ENCODE measurements at places on chromosomes 2 and 18.
A peak's percentile ranks its signal among the peaks of the same experiment; 100 is the strongest.

GRCh38 chr2:45541450-45541849 lies 69.6 kb downstream of the SRBD1 start:
- DNase-seq: no peak

DNA sequence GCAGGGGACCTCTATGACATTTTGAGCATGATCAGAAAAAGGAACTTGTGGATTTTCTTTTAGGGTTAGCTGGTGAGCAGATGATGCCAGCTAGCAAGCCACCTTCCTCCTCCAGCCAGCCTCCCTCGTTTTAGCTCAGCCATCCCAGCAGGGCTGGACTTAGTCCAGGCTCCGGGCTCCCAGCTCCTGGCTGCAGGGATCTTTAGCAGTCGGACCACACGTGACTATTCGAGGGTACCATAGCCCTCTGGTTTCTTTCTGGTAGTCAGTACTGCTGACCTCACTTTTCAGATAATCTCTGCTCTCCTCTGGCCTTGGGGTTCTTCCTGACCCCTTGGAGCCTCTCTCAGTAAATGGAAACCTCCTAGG lies 31.8 kb downstream of the NCK2 start:
- DNase-seq: no peak

DNA sequence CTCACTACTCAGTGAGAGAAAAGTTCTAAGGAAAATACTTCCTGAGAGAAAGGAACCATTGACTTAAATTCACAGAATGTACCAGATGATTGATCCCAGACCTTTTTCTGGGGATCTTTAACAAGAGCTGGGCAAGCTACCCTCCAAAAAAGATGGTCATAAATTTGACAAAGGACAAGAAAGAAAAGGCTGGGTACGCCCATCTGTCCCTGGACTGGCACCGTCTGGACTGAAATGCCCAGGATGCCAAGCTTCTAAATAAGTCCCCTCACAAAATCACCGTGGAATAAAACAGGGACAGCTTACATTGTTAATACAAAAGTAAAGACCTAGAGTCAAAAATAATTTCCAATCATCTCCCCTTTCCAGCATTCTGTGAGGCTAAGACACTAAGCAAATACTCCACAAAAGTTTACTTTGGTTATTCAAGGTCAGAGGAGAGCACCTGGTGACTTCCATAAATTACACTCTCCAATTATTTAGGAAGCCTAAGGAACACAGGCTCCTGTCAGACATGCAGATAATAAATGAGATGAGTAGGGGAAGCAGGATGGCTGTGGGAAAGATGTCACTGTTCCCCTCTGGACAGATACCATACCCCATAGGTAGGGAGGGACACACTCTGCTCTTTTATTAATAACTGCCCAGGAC lies 69.9 kb downstream of the UXS1 start:
- DNase-seq: no peak

GRCh38 chr18:45557287-45557686 lies 58.0 kb upstream of the SLC14A2 start:
- no peak for DNase-seq

- DNase-seq: no peak
These were observed 226.2 kb downstream of the PIEZO2 start for GRCh38 chr18:10923141-10923540.

GRCh38 chr2:103230796-103231195 lies 469.0 kb downstream of the TMEM182 start:
- no peak for DNase-seq

GRCh38 chr2:238339814-238340213 lies 19.5 kb downstream of the TRAF3IP1 start:
- DNase-seq: peak; percentile 36

DNA sequence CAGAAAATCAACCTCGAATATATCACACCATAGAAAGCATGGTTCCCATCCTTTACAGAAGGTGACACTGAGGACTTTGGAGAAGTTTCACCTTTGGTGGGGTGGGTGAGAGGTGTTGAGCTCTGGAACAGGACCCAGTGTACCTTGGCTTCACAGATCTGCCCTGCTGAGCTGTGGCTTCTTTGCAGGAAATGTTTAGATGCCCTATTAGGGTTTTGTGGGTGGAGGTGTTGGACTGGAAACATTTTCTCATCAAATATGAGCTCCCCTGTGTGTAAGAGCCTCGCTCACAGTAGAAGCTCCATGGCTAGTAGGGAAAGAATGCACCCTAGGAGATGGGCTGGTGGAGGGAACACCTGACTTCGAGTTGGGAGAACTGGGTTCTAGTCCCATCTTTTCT lies 55.6 kb downstream of the RPL37A start:
- no peak for DNase-seq

DNA sequence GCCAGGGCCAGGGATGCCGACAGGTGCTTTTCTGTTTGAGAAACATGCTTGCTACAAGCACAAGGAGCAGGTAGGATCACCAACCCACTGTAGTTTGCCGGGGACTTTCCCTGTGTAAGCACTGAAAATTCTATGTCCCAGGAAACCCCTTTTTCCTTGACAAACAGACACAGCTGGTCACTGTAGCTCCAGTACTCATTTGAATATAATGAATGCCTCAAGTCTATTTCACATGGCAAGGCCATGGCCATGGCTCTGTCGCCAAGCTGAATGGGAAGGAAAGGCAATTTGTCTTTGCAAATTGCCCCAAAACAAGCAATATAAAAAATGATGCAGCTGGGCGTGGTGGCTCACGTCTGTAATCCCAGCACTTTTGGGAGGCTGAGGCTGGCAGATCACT lies 49.6 kb upstream of the IGFBP2 start:
- DNase-seq: no peak

GRCh38 chr2:148860037-148860436 lies 15.0 kb upstream of the KIF5C start:
- no peak for DNase-seq

DNA sequence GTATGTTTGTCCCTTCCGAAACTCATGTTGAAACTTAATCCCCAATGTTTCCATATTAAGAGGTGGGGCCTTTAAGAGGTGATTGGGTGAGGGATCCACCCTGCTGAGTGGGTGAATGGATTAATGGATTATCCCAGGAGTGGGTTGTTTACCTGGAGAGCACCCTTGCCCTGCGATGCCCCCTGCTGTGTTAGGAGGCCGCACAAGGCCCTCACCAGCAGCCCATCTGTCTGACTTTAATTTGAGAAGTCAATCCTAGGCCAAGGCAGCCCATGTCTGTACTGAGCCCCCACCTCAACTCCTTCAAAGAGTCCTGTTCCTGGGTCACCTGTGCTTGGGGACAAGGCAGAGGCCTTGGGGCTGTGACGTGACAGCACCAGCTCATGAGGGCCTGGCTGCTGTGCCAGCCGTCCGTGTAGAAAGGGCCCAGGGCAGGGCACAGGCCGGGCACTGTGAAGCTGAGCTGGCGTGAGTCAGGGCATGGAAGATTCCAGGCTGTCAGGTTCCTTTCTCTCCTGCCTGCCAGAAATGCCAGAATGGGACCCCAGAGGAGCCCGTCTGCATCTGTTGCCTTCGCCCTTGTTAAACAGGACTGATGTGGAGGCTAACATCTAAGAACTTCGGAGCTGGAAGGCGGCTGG lies 21.3 kb upstream of the TAF1B start:
- no peak for DNase-seq

GRCh38 chr2:155498106-155498505 lies 799.6 kb downstream of the KCNJ3 start:
- no peak for DNase-seq

DNA sequence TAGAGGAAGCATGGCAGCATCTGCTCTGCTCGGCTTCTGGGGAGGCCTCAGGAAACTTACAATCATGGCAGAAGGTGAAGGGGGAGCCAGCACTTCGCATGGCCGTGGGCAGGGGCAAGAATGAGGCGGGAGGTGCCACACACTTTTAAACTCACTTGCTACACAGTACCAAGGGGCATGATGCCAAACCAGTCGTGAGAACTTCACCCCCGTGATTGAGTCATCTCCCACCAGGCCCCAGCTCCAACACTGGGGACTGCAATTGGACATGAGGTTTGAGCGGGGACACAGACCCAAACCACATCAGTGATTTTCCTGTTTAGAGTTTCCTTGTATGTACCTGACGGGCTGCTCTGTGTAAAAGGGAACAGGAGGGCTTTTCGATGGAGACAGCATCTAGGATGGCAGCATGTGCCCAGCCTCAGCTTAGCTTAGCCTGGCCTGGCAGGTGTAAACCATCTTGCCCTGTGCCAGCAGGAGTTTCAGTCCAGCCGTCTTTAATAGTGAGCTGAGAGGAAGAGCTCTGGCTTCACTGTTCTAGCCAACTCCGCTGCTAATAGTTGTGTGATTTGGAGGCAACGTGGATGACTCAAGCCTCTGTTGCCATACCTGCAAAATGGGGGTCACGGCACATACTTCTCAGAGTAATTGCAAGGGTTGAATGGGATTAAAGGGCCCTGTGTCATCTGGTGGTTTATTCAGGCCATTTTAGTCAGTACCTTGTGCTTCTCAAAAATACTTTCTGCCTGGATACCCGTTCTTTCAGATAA lies 101.8 kb downstream of the ASAP2 start:
- no peak for DNase-seq

DNA sequence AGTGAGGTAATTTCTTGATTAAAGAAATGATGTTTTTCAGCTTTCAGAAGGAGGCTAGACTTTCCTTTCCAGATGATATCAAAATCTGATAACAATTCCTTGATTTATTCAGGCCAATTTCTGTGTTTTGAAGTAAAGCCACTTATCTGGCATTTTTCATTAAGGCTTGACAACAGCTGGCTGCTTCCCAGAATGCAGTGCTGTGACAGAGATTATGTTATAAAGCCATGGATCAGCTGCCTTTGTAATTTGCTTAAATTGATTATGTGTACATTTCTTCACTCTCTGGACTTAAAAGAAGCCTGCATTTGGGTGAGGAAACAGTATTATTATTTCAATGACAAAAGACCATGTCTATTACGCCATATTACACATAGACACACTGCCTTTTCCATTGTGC lies 136.0 kb downstream of the PLCL1 start:
- no peak for DNase-seq

GRCh38 chr2:218631837-218632236 lies 24.1 kb downstream of the PLCD4 start:
- no peak for DNase-seq

DNA sequence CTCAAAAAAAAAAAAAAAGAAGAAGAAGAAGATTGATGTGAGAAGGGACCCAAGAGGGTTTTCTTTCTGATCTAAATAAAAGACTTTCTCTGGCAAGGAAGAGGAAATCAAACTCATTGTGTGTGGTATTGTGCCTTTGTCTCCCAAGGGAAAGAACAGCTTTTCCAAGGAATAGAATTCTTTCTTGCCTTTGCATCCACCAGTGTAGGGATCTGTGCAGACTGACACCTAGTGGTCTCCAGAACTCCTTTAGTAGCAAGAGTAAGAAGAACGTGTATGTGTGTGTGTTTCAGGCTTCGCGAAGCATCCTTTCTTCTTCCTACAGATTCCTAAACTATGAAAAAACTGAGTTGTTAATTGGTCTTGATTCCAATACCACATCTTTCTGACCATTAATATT lies 33.5 kb upstream of the CRIM1 start:
- DNase-seq: peak; percentile 43

- no peak for DNase-seq
These were observed 36.5 kb downstream of the LPIN2 start for GRCh38 chr18:2976218-2977132.

DNA sequence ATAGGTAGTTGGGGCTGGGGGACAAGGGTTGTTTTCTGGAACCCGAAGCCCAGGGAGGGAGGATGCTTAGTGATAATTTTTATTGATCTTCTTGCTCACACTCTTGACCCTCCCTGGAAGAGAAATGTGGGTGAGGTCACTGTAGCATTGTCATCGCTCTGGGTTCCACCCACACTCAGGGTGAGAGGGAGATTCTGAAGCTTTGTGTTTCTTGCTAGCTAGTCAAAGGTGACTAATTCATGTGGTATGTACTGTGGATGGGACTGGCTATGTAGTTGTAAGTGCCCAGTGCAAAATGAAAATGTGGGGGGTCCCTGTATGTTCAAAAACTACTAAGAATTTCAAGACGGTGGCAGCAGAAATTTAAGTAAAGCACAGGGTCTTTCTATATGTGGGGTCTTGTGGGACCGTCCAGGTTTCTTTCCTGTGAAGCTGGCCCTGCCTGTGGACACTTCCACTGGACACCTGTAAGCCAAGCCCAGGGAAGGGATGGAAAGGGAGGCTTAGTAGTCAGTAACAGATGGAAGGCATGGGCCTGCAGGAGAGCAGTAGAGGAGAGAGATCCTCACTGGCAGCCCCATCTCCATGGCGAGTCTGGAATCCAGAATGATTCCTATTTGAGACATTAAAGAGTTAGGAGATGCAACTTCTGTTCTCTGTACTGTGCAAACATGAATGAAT lies 35.0 kb downstream of the TSN start:
- peak; percentile 30 for DNase-seq

- no peak for DNase-seq
These were observed 6.8 kb downstream of the HTR2B start for GRCh38 chr2:231117922-231118613.

DNA sequence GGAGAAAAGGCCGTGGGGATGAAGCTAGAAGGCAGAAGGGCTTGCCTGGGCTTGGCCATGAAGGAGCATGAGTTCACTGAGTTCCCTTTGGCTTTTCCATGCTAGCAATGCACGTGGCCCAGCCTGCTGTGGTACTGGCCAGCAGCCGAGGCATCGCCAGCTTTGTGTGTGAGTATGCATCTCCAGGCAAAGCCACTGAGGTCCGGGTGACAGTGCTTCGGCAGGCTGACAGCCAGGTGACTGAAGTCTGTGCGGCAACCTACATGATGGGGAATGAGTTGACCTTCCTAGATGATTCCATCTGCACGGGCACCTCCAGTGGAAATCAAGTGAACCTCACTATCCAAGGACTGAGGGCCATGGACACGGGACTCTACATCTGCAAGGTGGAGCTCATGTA lies 2.9 kb downstream of the CTLA4 start:
- DNase-seq: no peak

DNA sequence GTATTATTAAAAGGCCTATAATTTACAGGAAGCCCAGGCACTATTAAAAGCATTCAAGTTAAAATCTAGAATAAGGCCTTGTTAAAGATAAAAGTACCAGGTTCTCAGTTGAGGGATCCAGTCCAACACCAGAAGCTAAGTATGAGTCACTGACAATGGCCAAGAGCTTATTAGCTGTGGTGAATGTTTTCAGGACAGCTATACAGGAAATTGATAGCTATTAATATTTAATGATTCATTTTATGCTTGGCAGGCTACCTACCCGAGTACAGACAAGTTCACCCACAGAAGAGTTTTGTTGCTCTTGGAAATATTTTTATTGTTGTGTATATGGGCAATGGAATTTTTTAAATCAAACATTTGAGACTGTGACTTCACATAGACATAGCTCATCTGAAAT lies 729.6 kb upstream of the ZNF804A start:
- no peak for DNase-seq

GRCh38 chr2:160931531-160931930 lies 228.7 kb upstream of the TANK start:
- no peak for DNase-seq

- DNase-seq: no peak
These were observed 850.4 kb downstream of the ERBB4 start for GRCh38 chr2:211688196-211688595.

Measured in H7 (cell line).